Activated naive CD8-positive, alpha-beta T cell treated with anti-CD3 and anti-CD28 coated beads, Interleukin-2, amount 50 U/mL, for 24 hours (primary cell): ENCODE measurements at places on chromosomes 6 and 20.
A peak's percentile ranks its signal among the peaks of the same experiment; 100 is the strongest.

DNA sequence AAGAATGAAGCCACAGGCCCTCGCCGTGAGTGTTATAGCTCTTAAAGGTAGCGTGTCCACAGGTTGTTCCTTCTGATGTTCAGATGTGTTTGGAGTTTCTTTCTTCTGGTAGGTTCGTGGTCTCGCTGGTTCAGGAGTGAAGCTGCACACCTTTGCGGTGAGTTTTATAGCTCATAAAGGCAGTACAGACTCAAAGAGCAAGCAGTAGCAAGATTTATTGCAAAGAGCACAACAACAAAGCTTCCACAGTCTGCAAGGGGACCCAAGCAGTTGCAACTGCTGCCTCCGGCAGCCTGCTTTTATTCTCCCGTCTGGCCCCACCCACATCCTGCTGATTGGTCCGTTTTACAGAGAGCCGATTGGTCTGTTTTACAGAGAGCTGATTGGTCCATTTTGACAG, 5.2 kb downstream of the HIVEP1 start:
- DNase-seq: peak; percentile 35

DNA sequence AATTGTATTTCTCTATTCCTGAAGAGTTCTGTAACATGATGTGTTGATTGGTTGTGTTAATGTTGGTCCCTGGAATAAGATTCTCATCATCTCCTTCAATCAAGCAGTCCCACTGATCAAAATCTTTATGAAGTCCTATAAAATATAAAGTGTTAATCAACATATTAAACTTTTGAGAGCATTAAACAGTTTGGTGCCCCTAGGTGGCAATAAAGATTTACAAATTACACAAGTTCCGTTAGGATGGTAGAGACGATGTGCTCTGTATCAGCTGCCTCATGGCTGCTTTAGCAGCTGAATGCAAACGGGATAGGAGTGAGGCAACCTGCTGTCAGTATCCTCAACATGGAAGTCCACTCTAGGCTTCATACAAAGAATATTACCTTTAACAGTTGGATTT, 16.9 kb downstream of the TDRD6 start:
- DNase-seq: no peak

DNA sequence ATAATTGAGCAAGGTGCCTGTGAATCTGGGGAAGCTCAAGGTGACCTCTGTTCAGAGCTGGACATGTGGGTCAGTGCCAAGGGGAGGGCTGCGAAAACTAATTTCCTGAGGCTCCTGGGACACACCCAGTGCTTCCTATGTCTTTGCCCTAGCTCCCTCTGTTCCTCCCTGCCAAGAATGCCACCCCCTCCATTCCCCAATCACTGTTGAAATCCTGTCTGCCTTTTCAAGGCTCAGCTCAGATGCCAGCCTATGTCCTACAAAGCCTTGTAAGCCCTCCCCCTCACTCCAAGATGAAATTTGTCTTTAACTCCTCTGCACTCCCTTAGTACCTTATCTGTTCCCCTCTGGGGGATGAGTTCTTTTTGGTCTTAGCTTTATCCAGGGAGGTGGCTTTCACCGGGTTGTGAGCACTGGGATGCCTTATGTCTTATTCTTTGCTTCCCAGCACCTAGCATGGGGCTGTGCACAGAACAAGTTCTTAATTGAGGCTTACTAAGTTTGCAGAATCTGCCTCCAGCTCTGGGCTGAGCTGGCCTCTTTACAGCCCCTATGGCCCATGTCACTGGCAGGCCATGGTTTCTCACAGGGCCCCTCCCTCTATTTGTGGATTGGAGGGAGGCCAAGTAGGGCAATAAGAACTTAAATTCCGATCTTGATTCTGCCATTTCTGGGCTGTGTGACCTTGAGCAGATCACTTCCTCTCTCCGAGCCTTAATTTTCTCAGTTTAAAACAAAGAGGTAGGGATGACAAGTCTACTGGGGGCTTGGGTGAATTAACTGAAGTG, 51.5 kb upstream of the EPB41L1 start:
- no peak for DNase-seq

DNA sequence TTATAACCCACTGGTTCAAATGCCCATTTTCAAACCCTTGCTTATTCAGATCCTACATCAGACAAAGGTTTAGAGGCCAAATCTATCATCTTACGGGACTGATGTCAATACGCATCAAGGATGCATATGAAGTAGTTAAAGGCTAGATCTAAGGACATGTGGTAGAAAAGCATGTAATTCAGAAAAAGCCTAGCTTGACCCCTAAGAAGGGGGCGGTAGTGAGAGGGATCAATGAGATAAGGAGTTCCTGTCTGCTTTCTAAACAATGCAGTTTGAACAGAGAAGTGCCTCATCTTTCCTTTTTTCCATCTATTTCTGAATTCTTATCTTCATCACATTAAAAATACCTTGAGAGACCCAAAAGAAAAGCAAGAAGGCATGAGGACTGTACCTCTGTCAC, 237.7 kb downstream of the ARHGAP18 start:
- no peak for DNase-seq

DNA sequence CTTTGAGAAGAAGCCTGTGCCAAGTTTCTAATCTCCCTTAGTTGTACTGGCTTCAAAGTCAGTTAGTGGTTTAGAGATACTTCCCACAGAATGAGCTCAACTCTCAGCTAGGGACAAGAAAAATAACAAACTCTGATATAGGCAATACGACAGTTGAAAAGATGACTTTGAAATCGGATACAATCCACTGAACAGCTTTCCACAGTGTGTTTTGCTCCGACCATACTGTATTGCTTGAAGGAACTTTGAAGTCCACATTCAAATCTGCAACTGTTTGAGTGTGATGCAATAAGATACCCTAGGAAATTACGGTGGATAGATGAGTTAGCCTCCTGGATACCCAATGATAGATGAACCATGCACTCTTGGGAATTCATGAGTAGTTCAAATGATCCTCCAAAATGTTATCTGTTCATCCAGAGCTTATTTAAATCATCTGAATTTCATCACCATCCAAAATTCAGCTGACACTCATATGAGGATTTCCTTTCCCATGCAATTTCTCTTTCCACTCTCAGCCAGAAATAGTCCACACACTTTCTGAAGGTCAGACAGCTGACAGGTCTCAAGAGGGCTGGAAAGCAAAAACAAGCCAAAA, 443.8 kb downstream of the HAO1 start:
- no peak for DNase-seq

DNA sequence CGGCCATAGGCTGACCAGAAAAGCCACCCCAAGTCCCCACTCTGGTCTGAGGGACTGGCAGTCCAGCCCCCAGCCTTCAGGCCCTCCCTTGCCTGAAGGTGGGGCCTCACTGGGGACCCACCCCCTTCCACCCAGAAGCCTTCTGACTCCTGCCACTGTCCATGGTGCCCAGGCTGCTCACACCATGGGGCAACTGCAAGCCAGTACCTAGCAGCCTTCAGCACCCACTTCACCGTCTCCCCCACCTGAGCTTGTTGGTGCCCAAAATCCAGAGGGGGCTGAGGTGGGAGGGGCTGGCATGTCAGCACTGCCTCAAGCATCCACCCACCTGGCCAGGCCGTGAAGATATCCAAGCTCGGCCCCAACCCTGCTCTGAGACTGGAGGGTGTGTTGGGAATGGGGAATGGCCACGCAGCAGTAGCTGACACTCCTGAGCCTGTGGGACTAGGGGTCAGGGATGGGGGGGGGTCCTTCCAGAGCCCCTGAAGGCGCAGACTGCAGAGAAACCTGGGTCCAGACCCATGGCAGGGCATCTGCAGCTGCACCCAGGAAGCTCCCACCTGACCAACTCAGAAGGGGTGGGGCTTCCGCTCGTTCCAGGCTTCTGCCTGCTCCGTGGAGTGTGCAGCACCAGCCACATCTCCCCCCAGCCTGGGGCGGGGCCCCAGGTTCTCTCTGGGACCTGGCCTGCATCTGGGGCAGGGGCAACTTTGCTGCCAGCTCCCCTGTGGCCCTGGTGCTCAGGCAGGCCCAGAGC, 942.1 kb upstream of the EPHA7 start:
- DNase-seq: no peak

DNA sequence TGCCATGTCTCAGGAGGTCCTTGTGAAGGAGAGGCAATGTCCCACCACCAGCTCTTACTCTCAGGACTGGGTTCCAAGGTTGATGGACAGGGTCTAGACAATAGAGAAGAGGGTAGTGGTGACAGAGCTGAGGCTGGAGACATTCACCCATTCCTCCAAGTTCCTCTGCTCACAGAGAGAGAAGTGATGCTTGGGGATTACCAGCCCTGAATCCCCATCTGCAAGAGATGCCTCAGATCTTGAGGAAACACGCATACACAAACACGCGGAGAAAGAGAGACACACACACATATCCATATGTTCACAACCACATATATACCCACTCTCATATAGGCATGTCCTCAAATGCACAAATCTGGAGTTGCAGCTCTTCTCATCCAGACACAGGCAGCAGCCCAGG, 15.2 kb upstream of the CD83 start:
- DNase-seq: no peak

GRCh38 chr6:109299265-109299607, 83.0 kb downstream of the CD164 start:
- DNase-seq: no peak

DNA sequence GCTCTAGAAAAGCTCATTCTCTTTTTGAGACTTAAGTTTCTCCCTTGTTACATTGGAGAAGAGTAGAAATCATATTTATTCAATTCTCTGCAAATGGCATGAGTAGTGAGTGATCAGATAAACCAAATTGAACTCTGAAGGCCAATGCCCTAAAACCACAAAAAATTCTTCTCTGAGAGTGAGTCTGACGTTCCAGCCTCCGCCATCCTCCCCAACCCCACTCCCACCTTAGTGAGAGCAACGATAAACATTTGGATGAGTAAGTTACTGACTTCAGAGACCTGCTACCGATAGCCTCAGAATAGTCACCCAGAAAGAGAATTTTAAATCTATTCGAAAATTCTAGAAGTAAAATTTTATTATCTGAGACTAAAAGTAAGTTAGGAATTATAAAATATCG, 94.6 kb downstream of the TFAP2A start:
- DNase-seq: no peak

DNA sequence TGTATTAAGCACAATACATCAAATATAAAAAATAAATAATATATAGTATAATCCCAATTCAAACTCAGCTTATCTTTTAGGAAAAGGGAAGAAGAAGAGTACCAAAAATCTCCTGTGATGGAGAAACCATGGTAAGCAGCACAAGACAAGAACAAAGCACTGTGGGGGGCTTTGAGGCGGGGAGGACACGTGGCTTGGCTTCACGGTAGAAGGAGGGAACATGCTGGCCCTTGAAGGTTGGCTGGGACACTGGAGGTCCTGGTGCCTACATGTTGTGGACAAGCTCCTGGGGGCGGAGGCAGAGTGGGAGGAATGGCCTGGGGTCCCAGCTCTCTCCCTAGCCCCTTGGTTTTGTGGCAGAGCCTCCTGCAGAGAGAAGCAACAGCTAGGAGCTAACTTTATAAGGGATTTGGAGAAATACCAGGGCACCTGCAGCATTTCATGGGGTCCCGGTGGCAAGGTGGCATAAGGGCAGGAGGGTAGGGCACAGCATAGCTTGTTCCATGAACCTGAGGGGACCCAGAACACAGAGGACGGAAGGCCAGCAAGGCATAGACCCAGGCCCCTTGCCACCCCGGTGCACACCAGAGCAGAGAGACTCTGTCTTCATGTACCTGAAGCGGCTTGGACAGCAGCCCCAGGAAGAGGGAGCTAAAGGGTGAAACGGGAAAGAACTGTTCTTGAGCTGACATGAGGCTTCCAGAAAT, 72.0 kb downstream of the LY86 start:
- no peak for DNase-seq

GRCh38 chr20:10323729-10324128, 105.1 kb downstream of the SNAP25 start:
- no peak for DNase-seq

- DNase-seq: no peak
Measured at GRCh38 chr20:11652128-11652527, 265.6 kb upstream of the BTBD3 start.

DNA sequence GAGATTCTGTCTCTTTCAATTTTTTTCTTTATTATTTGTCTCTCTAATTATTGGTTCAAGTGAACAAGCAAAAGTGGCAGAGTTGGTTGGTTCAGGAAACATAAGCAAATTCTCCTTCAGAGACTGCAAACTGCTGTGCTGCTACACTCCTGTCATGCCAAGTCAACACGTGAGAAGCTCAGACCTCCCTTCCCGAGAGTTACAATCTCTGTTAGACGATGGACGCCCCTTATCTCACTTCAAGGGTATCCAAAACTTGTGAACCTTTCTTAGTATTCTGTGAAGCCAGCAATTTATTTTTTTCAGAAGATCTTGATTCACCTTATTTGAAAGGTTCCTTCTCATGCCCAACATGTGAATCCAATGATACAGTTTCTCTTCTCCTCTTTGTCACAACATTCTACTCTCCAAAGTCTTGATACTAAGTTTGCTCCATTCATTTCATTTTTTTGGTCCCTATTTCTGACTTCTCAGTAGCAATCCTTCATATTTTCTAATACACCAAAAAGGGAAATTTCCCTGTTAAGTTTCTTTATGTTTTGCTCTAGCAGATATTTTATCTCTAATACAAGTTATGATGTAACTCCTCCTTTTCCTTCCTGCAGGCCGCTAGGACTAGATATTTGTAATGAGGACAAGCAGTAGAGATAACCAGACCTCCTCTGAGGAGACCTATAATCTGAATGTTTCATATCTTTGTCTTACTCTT, 448.8 kb upstream of the CITED2 start:
- DNase-seq: no peak

GRCh38 chr6:155088856-155089255, 93.7 kb downstream of the TIAM2 start:
- DNase-seq: no peak

GRCh38 chr6:170293341-170294231, 2.7 kb upstream of the DLL1 start:
- no peak for DNase-seq

DNA sequence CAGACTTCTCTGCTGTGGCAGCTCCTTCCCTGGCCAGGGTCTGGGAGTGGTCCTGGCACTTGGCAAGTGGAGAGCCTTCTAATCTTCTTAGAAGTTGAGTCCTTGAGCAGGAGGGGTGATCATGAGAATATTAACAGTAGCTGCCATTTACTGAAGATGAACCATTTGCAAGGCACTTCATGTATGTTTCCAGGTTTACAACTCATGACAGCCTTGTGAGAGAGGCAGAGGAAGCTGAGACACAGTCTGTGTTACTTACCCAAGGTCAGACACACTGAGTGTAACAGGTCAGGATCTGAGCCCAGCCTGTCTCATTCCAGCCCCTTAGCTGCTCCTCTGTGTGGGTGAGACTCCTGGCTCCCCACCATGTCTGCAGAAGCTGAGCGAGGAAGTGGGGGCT, 45.5 kb upstream of the SRF start:
- DNase-seq: no peak

DNA sequence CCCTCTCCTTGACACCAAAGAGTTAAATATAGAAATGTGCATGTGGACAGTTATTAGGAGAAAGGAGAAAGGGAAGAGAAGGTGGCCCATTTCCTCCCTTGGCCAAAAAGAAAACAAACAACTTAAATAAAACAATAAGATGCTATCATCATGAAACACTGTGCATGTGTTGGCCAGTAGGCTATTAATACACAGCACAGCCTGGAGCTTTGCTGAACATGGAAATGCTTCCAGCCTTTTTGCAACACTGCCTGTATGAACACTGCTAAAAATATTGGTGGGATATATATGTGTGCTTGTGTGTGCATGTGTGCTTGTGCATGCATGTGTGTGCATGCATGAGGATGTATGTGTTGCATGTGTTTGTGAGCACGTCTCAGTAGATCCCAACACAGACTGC, 100.4 kb downstream of the LY86 start:
- no peak for DNase-seq
